ENCODE measurements at places on chromosomes 4 and X. TPM values are rescaled to one million over a fixed set of nuclear protein-coding genes. Genes with fewer than 3 reads are reported as not detected.

The WAS gene
- 81.9 TPM for total RNA-seq

DNA sequence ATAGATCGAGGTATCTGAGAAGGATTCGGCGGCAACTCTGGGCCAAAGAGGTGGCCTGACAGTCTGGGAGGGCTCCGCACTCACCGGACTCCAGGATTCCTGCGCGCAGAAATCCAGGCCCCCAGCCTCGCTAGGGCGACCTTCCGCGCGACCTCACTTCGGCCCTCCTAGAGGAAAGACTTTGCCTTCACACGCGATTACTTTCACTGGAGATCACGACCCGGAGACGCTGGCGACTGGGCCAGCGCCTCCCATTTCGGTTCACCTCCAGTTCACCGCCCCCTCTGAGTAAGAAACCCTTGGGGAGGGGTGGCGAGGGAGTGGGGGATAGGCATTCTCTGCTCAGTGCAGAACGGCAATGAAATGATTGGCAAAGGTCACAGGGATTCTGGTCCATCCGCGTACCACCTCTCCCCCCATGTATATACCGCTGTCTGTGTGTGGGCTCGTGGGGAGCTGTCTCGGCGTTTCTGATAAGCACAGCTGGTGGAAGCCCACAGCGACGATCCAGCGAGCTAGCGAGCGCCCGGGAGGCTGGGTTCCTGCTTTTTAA is 2.5 kb downstream of the POU3F4 start:
- DNase-seq: no peak

DNA sequence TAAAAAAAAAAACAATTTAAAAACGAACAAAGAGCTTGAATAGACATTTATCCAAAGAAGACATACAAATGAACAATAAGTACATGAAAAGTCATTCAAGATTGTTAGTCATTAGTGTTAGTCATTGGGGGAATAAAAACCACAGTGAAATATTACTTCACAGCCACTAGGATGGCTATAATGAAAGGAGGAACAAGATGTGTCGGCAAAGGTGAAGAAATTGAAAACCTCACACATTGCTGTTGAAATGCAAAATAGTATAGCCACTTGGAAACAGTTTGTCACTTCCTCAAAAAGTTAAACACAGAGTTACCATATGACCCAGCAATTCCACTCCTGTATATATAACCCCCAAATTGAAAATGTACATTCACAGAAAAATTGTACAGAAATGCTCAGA is 45.2 kb upstream of the SLC39A8 start:
- DNase-seq: no peak

DNA sequence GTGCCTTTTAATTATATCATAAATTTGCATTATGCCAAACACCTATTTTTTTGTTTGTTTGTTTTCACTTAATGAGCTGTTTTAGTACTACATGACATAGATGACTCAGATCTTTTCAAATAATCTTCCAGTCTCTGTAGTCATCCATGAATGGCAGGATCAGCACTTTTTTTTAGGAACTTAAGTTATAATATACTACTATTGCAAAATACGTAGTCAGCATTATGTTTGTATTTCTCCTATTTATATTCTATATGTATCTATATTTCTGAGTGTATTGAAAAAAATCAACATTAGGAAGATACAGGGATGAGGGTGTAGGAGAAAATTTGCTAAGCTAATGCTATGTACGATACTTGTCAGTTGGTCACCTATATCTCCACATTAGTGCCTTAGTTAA is 773.1 kb upstream of the AGA start:
- DNase-seq: no peak

DNA sequence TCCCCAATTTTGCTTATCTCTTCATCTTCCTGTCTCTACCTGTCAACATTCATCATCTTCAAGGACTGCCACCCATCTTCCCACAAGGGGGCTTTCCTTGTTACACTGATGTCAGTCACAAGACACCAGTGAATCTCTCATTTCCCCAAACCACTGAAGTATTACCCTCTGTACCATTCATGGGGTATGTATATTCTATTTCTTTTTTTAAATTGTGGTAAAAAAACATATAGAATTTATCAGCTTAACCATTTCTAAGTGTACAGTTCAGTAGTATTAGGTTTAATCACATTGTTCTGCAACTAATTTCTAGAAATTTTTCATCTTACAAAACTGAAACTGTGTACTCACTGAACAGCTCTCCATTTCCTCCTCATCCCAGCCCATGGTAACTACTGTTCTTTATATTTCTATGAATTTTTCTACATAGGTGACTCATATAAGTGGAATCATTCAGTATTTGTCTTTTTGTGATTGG is 98.6 kb downstream of the LARP7 start:
- no peak for DNase-seq

- no peak for DNase-seq
Measured at GRCh38 chr4:3291411-3291968, 1.3 kb upstream of the RGS12 start.

- no peak for DNase-seq
Measured at GRCh38 chrX:15017491-15017890, 144.3 kb downstream of the MOSPD2 start.
